ENCODE measurements at places on chromosomes 7 and 10.

DNA sequence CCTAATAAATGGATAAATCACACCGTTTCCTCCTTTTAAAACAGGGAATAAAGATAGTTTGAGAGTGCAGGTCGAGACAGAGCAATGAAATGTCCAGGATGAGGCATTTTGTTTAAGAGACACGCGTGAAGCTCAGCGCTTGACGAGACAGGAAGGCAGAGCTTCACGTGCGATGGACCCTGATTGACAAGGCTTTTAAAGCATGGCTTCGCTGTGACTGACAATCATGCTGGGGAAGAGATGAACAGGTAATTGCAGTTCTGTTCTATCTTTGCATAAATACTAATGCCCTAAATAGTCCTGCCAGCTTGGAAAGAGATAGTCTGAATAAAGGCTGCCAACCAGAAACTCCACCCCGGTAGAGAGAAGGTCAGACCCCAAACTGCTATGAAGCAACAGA is 442.3 kb upstream of the PFKP start:
- no peak for DNase-seq

DNA sequence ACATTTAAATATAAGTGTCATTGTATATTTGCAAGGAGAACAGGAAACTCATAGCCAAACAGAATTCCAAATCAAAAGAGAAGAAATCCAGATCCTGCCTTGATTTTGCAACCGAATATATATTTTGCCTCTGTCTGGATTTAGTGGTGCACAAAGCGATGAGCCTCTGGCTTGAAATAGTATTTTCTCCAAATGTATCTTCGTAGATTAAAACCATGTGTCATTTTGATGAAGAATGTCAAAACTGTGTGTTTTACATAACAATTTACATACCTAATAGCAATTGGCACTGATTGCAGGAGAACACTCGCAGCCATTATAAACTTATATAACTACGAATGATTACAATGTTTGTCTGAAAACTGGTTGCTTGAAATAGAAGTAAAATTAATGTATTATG is 156.4 kb downstream of the ARID5B start:
- DNase-seq, result no peak

DNA sequence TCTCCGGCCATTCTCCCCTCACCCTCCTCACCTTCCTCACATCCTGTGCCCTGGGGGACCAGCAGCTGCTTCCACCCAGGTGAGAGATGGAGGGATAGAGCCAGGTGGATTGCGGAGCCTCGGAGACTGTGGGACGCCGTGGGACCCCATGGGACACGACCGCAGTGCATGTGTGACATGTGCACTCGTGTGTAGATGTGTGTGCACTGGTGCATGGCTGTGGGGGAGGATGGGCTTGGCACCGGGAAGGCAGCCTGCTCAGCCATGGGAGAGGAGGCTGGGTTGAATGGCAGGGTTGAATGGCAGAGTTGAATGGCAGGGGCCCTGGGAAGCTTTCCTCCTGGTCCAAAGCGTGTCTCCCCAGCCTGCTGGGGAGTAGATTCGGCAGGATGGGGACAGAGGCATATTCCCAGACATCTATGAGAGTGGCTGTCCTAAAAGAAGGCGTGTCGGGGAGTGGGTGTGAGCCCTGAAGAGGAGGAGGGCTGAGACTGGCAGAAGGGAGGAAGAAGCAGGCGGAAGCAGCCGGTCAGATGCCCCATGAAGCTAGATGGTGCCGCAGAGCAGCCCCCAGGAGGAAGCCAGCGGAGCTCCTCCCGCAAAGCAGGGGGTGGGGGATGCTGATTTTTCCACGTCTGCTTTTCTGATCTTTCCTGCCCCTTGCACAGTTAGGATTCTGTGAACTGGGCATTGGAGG is 815 bp downstream of the GIMAP8 start:
- no peak for DNase-seq

GRCh38 chr10:50653758-50654157 is 30.0 kb upstream of the SGMS1 start:
- DNase-seq, result no peak

DNA sequence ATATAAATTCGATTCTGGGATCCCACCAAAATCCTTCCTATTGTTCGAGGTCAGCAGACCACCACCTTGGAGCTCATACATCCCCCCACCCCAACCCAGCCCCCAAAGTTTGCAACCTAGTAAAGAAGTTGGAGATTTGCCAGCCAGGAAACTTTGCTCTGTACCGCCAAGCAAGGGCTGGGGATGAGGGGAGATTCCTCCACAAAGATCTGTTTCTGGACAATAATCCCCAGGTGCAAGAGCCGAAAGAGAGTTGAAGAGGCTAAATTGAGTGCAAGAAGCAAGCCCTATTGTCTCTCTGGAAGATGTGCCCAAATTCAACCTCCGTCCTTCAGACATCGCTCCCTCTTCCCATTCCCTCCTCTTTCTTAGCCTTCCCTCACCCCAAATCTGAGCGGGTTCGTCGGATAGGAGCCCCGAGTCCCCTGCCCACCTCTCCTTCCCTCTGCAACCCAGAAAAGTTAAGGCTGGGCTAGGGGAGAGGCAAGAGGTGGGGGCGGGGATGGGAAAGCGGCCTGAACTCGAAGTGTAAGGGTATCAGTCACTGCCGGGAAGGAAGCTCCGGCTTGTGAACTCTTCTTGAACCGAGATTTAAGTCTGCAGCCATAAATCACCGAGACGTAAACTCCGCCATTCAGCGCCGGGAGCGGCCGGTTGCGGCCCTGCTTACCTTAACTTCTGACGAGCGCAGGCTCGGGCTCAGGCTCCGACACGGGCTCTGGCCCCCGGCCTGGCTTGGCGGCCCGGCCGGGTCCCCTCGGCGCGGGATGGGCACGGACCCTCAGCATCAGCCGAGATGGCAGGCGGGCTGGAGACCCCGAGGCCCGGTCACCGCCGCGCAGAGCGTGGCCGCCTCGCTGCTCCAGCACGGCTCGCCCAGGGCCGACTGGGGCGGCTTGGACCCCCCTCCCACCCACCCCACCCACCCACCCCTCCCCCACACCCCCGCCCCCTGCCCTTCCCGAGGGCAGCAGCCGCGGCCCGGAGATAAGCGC is 10.8 kb upstream of the HOXA2 start:
- no peak for DNase-seq

GRCh38 chr7:127877951-127878350 is 153.3 kb downstream of the LRRC4 start:
- DNase-seq, result no peak

DNA sequence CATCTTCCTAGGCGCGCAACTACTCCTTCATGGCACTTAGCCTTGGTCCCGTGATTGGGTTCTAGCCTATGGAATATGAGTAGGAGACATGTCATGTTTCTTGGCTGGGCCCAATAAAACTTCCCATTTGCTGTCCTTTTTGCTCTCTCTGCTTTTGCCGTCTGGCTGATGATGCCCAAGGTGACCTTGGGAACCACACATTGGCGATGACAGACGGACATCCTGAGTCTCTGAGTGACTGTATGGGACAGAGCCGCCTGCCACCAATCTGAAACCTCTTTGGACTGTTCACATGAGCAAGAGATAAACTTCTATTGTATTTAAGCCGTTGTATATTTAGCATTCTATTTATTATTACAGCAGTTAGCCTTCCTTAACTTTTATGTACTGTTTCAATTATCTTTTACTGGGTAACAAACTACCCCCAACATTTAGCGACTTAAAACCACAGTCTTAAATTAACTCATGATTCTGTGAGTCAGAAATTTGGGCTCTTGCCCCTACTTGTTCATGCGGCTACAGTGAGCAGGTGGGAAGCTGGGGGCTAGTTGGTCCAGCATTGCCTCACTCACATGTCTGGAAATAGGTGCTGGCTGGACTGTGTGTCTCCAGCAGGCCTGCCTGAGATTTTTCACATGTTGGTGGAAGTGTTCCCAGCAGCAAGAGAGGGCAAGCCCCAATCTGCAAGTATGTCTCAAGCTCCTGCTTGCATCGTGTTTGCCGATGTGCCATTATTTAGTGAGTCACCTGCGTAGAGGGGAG is 71.7 kb downstream of the NOD1 start:
- no peak for DNase-seq

DNA sequence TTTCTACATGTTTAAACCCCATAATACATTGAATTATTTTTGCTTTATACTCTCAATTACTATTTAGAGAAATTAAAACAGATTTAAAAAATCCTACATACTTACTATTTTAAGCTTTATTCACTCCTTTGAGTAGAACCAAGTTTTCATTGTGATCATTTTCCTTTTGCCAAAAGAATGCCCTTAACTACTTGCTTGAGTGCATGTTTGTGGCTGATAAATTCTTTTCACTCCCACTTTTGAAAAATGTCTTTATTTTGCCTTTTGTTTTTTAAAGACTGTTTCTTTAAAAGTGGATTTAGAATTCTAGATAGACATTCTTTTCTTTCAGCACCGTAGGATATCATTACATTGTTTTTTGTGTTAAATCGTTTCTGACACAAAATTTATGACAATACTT is 22.3 kb upstream of the AGR3 start:
- no peak for DNase-seq

DNA sequence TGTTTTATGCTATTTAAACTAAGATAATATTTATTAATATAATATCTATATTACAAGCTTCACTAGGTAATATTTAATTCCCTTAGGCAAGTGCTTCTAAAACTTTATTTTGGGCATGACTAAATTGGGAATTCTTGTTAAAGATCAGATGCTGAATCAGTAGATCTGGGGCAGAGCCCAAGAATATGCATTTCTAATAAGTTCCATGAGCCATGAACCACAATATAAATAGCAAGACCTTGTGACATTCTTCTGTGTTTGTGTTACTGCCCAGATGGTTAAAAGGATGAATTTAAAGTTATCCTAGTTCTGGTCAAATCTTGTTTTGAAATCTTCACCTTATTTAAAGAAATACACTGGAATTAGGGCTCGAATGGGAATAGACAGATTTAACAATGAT is 258.4 kb upstream of the CACNA2D1 start:
- DNase-seq, result no peak

GRCh38 chr7:101094791-101095375 is 9.6 kb downstream of the TRIM56 start:
- DNase-seq, result peak; percentile 12

- DNase-seq, result no peak
Measured at GRCh38 chr10:28879875-28880682, 202.8 kb downstream of the BAMBI start.

DNA sequence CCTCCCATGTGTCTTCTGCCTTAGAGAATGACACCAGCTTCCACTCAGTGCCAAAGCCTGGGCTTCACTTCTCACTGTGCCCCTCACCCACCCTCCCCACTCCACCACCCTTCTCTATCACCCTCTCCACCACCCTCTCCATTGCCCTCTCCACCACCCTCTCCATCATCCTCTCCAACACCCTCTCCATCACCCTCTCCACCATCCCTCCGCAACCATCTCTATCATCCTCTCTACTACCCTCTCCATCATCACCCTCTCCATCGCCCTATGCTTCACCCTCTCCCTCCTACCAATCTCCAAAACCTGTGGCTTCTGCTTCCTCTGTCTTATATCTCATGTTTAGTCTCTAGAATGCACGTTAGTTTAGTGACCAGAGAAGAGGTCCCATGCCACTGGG is 91.0 kb upstream of the TMEM72 start:
- DNase-seq, result no peak

Data from hypothalamus (tissue), 51 donors.